Suppressor macrophage (primary cell): ENCODE measurements at places on chromosomes 7 and 10.
A peak's percentile ranks its signal among the peaks of the same experiment; 100 is the strongest.

DNA sequence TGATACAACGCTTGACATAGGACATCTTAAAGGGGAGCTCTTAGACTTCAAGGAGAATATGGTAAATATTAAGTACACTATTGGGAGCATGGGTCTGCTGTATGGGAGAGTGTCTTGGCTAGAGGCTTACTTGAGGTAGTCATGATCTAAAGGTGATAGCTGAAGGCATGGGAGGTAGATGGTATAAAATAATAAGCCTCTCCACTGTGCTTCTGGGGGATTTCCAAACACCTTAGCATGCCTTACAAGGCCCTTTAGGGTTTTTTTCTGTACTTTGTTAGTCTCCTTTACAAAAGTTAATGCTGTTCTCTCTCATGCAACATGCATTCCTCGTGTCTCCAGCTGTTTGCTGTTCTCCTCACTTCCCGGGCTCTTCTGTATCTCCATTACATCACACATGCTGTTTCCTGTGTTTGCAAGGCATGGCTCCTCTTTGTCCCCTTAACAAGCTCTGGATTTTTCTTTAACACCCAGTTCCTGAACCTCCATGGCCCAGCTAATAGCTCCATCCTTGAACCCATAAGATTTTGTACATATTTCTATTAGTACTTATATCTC lies 449.7 kb downstream of the AUTS2 start:
- DNase-seq: no peak

- DNase-seq: no peak
Observed at GRCh38 chr7:90532231-90532929, 62.9 kb downstream of the PTTG1IP2 start.

DNA sequence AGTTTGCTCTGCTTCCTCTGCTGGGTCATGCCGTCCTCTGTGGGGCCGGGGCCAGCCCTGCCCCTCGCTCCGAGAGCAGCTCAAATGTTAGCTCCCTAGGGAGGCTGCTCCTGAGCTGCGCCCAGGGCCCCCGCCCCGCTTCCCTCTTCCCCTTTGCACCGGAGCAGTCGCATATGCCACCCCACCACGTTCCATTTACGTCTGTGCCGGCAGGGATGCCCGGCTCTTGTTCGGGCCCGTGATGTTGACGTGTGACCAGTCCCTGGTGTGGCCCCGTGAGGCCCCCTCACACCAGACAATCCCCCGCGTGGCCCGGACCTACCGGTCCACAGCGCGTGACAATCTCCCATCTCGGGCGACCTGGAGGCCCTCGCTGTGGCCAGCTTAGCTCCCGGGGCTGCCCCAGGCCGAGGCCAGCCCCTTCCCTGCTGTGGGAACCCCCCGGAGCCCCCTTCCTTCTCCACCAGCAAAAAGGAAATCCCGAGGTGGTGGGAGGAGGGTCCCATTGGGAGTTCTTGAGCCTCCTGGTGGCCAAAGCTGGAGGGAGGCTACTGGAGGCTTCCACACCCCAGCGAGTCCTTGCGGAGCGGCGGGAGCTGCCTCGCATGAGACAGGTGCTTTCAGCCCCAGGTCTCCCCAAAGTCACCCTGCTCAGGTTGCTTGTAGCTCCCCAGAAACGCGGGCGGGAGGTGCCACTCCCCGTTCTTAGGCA lies 15.2 kb downstream of the FAM20C start:
- DNase-seq: peak; percentile 47

GRCh38 chr7:69803699-69804516 lies 205.6 kb downstream of the AUTS2 start:
- DNase-seq: no peak

DNA sequence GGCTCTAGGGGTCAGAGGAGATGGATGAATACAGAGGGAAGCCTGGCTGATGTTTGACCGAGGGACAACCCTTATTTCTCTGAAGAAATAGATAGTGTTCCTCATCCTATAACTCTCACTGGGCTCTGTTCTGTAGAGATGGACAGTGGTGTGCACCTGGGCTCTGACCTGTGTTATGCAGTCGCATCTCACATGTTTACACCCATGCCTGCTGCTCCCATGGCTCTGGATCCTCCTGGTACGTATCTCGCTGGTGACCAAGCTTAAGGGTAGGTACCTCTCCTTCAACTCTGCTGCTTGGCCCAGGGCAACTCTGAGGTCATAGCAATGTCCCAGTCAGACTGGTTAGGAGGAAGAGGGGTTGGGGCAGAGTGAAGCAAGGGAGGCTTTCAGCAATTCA lies 42.8 kb downstream of the ADRA2A start:
- no peak for DNase-seq

DNA sequence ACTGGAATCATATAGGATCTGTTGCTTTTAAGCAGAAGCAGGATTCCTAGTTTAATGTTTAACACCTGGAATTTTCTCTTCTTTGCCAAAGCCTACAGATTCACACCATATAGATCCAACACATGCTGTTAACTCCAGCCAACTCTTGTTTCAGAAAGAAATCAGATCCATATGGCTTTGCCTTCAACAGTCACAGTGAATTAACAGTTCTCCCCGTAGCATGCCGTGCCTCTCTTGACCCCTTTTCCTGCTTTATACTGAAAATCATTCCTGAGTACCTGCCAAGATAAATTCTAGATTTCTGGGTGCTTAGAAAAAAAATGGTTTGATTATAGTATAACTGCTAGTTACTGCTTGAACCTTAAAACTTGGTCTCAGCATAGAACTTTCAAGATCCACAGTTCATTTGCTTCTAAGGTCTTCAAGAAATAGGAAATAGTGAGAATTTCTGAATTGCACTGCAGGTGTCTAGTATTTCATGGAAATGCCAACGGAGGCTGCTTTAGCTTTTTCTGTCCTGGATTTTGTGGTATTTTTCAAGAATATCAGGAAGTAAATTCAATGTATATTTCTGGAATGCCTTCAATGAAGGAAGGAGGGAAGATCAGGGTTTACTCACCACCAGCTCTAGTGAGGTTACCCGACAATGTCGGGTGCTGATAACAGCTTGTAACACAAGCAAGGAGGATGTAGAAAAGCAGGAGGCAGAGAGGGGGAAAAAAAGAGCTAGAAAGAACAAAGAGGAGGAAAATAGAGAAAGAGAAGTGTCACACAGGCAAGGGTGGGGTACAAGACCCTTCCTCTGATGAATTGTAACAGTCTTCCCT lies 6.6 kb downstream of the AASS start:
- DNase-seq: no peak

DNA sequence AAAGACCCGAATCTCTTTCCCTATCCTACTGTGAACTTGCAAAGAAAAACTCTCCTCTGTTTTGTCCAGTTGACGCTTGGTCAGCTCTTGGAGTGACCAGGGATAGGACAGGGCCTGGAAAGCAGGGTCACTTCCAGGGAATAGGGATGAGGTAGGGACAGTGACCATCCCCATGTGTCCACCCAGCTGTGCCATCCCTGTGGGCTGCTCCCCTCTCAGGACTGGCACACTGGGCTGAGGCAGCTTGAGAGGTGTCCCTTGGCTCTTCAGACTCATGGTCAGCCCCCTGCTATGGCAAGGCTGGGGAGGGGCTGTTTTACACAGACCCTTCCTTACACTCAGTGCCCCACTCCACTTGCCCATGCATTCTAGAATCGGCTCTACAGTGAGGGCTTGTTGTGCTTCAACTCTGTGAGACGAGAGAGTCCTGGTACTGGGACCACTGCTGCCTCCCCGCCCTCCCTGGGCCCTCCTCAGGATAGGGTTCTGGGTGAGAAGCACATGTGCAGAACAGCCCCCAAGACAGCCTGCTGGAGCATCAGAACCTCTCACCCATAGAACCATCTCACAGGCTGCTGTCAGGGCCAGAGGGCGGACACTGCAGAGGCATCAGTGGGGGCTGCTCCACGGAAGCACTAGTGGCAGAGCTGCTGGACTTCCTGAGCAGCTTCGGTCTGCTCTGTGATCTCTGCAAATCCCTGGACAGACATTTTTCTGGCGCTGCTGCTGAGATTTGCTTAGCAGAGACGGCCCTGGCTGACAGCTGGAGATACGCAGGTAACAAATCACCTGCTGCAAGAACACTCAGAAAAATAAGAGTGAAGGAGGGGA lies 202.8 kb upstream of the CXCL12 start:
- no peak for DNase-seq

- DNase-seq: no peak
Observed at GRCh38 chr7:33066771-33067170, 4.2 kb upstream of the NT5C3A start.

DNA sequence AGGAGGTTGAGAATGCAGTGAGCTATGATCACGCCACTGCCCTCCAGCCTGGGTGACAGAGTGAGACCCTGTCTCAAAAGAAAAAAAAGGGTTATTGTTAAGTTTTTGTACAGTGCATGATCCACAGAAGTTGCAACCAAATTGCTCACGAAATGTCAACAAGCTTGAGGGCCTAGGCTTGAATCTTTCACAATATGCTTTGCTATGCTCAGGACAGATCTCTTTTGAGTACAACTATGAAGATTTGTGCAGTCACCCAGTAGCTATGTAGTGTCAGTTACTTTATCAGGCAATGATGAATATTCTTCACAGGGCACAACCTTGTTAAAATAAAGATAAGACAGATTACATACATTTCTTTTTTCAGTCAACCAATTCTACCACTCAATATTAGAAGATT lies 109.2 kb downstream of the PRTFDC1 start:
- DNase-seq: no peak

- peak; percentile 62 for DNase-seq
Observed at GRCh38 chr10:97770255-97770654, 1.5 kb downstream of the SFRP5 start.

DNA sequence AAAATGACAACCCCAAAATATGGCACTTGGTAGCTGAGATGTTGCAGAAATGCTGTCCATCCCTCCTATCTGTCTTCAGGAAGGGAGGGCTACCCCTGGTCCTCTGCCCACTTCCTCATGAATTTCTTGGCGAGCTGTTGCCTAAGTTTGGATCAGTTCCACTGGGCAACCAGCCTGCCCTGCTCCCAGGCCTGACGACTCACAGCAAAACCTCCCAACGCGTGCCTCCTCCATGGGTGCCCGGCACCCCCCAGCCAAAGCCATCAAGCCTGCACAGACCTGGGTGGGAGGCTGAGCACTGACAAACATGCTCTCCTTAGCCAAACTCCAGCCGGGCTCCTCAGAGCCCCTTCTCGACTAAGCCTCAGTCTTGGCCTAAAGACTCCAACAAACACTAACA lies 8.9 kb downstream of the VSTM4 start:
- DNase-seq: peak; percentile 11

DNA sequence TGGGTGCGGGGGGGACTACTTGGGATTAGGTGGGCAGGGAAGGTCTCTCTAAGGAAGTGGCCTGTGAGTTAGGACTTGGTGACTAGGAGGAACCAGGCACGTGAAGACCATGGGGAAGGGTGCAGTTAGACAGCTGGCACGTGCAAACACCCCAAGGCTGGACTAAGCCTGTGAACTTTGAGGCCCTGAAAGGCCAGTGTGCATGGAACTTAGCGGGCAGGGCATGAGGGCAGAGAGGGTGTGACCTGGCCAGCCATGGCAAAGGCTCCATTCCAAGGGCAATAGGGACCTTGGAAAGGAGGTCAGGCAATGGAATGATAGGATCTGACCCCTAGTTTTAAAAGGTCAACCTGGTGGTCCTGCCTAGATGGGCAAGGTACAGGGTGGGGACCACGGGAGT lies 158.4 kb upstream of the PCBD1 start:
- DNase-seq: no peak

- no peak for DNase-seq
Observed at GRCh38 chr7:98616381-98617050, 569 bp upstream of the NPTX2 start.

DNA sequence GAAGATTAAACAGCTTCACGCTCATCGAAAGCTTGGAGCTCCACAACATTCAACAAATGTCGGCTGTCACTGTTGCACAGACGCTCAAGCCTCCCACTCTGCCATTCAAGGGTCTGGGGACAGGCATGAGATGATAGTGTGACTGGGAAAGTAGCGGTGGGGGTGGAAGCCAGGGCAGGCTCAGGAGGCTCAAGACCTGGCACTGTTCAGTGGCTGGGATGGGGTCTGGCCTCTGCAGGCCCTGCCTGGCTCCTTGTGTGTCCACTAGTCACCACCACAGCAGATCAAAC lies 13.5 kb upstream of the GTPBP4 start:
- no peak for DNase-seq
